ENCODE measurements at places on chromosomes 12 and 14. TPM values are rescaled to one million over a fixed set of nuclear protein-coding genes. Genes with fewer than 3 reads are reported as not detected.

- no peak for DNase-seq
These were observed 7.7 kb downstream of the ACVR1B start for GRCh38 chr12:51959211-51959610.

DNA sequence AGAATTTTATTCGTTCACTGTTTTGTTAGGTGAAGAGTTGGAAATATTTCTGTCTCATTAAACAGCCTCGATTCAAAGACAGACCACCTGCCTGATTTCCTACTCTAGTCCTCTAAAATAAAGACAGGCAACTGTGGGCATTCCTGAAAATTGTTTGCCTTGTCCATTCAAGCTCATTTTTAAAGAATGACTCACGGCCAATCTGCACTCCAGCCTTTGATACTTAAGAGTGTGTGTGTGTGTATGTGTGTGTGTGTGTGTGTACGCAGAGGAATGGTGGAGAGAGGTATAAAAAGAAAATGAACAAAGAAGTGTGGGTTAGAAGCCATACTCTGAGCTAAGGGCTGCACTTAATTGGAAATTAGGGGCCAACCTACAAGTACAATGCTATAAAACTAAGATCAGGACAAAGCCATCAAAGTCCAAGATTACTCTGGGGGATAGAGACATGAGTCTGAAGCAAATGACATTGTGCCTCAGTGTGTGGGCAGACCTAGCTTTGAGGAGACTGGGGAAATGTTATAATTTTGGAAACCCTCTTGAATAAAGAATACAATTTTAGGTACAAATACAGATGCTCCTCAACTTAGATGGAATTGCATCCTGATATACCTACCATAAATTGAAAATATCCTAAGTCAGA lies 45.6 kb upstream of the SOCS2 start:
- DNase-seq: no peak

GRCh38 chr12:68794653-68795251 lies 13.2 kb upstream of the MDM2 start:
- no peak for DNase-seq

GRCh38 chr14:98886982-98887381 lies 385.0 kb downstream of the BCL11B start:
- DNase-seq: no peak

- DNase-seq: no peak
These were observed 101.6 kb downstream of the SLC41A2 start for GRCh38 chr12:104856531-104856930.

GRCh38 chr12:15199930-15200329 lies 21.3 kb downstream of the RERG start:
- no peak for DNase-seq

DNA sequence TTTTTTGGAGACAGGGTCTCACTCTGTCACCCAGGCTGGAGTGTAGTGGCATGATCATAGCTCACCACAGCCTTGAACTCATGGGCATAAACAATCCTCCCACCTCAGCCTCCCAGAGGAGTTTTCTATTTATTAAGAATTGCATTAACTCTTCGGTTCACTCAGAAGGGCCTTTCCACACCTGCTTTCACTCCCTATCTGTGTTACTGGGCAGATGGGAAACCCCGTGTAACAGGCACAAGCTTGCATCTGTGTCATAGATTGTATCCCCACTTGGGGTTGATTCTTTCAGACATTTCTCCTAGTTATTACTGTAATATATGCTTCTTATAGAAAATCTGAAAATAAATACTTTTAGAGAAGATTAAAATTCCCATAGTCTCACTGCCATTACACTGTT lies 38.7 kb downstream of the STX2 start:
- no peak for DNase-seq

DNA sequence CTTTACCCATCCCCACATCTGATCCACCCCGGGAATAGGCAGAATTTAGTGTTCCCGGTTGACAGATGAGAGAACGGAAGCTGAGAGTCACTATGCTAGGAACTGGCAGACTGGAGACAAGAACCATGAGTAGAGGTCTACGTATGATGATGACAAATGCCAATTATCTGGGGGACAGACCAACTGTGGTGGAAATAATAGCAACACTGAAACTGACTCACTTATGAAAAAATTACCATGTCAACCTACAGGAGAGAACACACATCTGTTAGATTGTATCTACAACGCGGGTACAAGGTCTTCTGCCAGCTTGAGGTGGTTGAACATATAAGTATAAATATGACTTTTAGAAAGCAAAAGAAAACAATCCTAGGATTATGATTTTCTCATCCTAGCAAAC lies 15.4 kb upstream of the SELPLG start:
- DNase-seq: no peak

DNA sequence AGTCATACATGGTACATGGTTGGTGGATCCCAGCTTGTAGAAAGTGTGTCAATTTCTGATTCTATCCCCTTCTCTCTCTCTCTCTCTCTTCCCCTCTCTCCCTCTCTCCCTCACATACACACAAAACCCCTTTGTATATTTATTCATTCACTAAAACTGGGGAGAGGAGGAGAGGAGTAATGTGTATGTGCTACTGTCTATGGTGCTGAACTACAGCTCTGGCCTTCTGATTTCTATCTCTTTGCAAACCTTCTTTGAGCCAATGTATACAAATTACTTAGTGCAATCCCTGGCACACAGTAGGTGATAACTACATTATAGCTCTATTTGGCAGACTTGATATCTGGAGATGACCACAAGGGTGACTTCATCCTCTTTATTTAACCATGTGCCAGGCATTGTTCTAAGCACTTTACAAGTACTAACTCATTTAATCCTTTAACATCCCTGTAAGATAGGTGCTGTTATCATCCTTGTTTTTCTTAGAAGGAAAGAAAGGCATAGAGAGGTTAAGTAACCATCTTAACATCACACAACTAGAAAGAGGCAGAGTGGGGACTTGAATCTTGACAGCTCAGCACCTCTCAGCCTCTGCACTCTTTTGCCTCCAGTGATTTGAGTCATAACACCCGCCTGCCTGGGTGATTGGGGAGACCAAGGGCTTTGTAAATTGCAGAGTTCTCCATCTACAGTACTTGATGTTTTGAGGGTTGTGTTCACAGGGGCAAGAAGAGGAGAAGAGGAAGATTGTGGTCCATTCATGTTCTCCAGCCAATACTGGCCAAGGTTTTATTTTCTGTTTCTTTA lies 21.3 kb downstream of the RPH3A start:
- DNase-seq: no peak

DNA sequence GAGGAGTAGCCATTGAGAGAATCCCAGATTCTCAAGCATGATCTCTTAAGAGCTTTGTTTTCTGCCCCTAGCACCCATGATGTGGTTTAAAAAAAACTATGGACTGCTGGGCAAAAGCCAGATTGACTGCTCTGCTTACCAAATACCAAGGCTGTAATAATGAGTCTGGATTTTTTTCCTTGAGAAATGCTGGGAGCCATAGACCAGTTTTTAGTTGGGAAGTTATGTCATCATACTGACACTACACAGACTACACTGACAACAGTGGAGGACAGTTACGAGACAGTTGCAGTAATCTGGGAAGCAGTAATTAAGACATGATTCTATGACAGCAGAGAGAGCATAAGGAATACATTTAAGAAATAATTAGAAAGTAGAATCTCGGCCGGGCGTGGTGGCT lies 35.8 kb downstream of the SPATA7 start:
- no peak for DNase-seq

DNA sequence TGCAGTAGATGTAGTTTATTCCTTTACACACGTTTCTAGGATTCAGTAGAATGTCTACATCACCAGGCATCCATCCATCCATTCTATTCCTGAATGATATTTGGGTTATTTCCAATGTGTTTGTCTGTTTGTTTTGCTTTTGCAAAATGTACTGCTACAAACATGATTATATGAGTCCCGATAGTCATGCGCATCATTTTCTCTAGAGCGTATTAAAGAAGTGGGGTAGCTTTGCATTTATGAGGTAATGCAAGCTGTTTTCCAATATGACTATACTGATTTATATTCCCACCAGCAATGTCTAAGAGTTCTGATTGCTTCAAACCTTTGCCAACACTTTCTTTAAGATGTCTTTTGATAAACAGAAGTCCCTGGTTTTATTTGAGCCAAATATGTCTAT lies 253.2 kb downstream of the NOVA1 start:
- DNase-seq: no peak

DNA sequence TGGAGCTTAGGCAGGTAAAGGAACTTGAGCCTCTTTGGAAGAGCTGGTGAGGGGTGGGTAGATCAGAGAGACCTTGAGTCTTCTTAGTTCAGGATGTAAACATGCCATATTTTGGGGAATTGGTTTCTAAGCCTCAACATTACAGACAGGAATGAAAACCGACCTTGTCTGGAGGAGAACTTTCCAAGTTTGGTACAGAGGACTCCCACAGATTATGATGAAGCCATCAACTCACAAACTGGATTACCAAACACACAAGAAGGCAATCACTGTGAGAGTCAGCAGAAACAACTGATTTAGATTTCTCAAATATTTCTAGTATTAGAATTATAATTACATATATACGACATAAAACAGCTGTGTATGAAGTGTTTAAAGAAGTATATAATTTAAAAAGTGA lies 22.3 kb upstream of the AMN1 start:
- DNase-seq: no peak

DNA sequence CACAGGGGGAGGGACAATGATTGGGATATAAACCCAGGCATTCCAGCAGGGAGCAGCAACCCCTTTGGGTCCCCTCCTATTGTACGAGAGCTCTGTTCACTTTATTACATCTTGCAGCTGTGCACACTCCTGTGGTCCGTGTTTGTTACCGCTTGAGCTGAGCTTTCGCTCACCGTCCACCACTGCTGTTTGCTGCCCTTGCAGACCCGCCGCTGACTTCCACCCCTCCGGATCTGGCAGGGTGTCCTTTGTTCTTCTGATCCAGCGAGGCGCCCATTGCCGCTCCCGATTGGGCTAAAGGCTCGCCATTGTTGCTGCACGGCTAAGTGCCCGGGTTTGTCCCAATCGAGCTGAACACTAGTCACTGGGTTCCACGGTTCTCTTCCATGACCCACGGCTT lies 64.1 kb downstream of the E2F7 start:
- no peak for DNase-seq

GRCh38 chr12:14554281-14555007 lies 13.2 kb downstream of the PLBD1 start:
- DNase-seq: peak; percentile 93

GRCh38 chr12:20211541-20211940 lies 156.8 kb upstream of the PDE3A start:
- no peak for DNase-seq

DNA sequence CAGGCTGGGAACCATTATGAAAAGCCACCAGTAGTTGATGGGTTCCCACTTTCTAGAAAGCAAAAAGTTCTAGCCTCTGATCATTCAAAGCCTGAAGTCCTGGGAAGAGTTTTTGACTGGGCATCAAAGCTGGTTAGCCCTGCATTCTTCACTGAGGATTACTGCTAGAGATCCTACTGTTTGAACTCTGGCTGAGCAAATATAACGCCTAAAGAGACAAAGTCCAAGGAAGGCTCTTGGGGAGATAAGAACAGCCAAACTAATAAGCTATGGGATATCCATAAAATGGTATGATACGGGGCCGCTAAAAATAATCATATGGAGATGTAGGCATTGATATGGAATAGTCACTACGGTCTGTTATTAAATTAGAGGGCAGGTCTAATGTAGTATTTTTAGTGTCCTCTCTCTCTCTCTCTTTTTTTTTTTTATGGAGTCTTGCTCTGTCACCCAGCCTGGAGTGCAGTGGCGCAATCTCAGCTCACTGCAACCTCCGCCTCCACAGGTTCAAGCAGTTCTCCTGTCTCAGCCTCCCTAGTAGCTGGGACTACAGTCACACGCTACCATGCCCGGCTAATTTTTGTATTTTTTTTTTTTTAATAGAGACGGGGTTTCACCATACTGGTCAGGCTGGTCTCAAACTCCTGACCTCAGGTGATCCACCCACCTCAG lies 35.5 kb downstream of the PLXNC1 start:
- no peak for DNase-seq

- DNase-seq: no peak
These were observed 32.2 kb downstream of the SUSD6 start for GRCh38 chr14:69643430-69644200.

DNA sequence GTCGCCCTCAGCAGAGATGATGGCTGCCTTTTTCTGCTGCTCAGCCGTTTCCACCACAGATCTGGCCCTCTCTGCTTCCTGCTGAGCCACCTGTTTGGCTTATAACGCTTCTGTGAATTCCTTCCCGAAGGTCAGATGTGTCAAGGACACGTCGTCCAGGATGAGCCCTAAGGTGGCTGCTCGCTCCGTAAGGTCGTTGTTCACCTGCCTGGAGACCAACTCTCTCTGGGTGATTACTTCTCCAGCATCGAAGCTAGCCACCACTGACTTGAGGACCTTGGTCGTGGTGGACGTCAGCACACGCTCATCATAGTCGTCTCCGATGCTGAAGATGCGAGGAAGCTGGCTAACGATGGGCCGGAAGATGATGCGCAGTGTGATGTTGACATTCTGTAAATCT lies 11.7 kb upstream of the ASB8 start:
- DNase-seq: no peak

- DNase-seq: no peak
These were observed 8.7 kb upstream of the A2ML1 start for GRCh38 chr12:8813572-8814357.

DNA sequence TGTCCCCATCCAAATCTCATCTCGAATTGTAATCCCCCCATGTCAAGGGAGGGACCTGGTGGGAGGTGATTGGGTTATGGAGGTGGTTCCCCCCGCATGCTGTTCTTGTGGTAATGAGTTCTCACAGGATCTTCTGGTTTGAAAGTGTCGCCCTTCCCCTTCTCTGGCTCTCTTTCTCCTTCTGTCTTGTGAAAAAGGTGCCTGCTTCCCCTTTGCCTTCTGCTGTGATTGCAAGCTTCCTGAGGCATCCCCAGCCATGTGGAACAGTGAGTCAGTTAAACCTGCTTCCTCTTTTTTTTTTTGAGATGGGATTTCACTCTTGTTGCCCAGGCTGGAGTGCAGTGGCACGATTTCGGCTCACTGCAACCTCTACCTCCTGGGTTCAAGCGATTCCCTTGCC lies 104.0 kb downstream of the CCDC91 start:
- DNase-seq: no peak

GRCh38 chr12:121740847-121741246 lies 28.3 kb downstream of the TMEM120B start:
- no peak for DNase-seq

- DNase-seq: no peak
These were observed 170.9 kb upstream of the PPFIA2 start for GRCh38 chr12:81930037-81930436.

GRCh38 chr12:54156578-54156977 lies 32.2 kb downstream of the SMUG1 start:
- no peak for DNase-seq

Gene GNB3
- total RNA-seq: 9.7 TPM

Gene POLE2
- total RNA-seq: 0.78 TPM

Gene ANGEL1
- 12.4 TPM for total RNA-seq

Gene SERPINA3
- 24.5 TPM for total RNA-seq

Gene PGF
- total RNA-seq: 9.4 TPM

Gene SDR9C7
- total RNA-seq: 0.27 TPM

Gene ADCY4
- 71.9 TPM for total RNA-seq

Gene SIRT4
- 2.4 TPM for total RNA-seq

Gene TEAD4
- 23.9 TPM for total RNA-seq

Gene OVCH1
- total RNA-seq: not detected

Gene GPR84
- 0.22 TPM for total RNA-seq
